ENCODE measurements at places on chromosomes 7 and 10.
A peak's percentile ranks its signal among the peaks of the same experiment; 100 is the strongest.

DNA sequence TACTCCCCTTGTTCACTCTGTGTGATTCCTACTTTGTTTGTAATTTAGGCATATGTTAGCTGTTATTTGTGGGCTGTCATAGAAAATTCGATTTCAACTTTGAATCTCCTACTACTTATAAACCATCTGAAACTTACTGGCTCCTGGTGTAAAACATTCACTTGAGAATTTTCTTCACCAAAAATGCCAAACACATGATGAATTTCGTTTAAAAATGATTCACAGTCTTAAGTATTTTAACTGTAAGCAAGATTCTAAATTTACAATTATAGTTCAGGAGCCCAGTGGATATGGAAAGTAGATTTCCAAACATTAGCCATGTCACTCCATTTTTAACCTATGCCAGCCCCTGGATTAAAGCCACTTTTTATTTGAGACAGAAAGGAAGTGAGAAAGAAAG is 3.1 kb downstream of the CPED1 start:
- DNase-seq, result peak; percentile 76

DNA sequence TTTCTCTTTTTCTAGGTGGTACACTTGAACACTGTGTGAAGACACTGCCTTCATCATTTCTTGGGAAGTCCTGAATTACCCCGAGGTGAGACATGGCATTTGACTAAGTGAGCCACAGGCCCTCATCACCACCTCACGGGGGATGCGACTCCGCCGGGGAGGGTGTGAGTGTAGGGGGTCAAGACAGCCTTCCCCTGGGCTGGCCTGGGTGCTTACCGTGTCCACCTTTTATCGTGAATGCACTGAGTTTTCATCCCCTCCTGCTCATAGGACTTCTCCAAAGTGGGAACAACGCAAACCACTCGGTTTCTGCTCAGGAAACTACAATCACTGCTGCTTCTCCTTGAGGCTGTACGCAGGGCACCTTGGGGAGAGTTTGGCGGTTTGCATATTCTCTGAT is 176.9 kb downstream of the SH2D4B start:
- no peak for DNase-seq

DNA sequence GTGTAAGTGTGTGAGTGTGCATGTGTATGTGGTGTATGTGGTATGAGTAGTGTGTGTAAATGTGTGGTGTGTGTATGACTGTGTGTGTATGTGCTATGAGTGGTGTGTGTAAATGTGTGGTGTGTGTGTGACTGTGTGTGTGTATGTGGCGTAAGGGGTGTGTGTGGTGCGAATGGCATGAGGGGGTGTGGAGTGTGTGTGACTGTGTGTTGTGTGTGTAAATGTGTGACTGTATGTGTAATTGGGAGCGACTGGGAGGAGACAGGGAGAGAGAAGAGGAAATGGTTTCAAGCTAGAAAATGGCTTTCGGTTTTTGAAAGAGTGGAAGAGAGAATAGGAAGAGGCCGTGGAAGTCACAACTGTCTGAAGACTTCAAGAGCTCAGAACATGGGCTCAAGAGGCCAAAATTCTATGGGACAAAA is 23.6 kb upstream of the GATAD1 start:
- DNase-seq, result no peak

GRCh38 chr10:89627830-89628229 is 17.2 kb downstream of the PANK1 start:
- DNase-seq, result no peak

GRCh38 chr10:111116211-111116610 is 39.4 kb downstream of the ADRA2A start:
- no peak for DNase-seq

DNA sequence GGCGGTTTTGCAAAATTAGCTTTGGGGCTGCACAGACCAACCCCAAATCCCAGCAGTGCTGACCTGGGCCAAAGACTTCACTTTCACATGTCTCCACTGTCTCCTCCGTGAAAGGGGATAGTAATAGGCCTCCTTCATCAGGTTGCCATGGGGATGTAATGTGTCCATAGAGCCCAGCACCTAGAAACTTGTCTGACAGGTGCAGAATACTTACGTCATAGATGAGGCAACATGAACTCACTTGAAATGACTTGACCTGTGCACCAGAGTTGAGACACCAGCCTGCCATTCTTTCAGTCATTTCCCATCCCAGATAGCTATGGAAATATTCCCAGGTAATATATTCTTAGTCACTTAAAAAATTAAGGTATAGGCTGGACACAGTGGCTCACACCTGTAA is 94.2 kb downstream of the INSYN2A start:
- no peak for DNase-seq

- no peak for DNase-seq
These were observed 44.7 kb downstream of the MXI1 start for GRCh38 chr10:110252151-110252550.

DNA sequence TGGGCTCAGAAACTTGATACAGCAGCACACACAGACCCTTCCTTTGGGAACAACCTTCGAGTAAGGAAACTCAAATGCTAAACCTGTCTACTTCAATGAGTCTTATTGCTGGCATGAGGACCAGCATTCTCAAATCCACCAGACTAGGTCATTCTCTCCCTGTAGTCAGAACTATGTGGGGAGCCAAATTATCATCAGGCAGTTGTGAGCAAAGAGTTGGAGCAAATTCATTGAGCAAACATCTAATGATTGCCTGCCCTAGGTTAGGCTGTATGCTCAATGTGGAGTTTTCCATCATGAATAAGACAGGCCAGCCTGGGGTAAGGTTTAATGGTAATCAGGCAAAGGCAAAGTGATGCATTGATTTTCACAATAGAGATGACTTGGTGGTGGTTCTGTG is 3.6 kb downstream of the EPDR1 start:
- no peak for DNase-seq

GRCh38 chr10:132533571-132534260 is 3.9 kb upstream of the INPP5A start:
- no peak for DNase-seq

DNA sequence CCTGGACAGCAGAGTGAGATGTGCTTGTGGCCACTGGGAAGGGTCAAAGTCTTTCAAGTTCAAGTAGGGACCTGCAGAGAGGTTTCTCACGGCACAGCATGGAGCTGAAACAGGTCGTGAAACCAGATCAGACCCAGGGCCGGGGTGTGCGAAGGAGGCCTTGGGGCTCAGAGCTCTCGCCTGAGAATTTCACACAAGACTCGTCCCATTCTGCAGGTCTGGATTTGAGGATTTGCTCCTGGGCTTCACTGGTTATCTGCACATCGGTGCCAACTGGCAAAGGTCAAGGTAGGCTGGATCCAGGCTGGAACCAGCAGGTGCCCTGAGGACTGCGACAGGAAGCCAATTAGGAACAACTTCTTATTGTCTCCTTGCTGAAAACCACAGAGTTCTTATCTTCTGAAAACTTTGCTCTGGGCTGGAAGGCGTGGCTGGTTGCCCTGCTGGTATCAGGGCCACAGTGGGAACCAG is 24.0 kb upstream of the GTF2I start:
- no peak for DNase-seq

GRCh38 chr10:110843031-110843430 is 28.7 kb upstream of the PDCD4 start:
- no peak for DNase-seq

DNA sequence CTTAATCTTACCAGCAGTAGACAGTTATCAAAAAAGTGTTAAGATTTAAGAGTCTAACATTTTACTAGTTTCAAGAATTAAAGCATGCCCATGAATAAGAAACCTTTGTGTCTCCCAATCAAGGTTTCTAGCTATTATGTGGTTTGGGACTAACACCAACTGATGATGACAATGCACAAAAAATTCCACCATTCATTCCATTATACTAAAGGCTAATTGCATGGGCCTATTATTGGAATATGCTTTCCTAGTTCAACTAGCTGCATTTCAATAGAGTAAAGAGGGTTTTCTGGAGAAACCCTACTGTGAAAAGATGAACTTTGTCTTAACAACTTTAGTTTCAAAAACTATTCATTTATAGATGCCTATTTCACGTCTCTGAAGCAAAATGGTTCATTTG is 44.6 kb downstream of the UBE2H start:
- DNase-seq, result peak; percentile 17

- DNase-seq, result no peak
These were observed 91.5 kb upstream of the CUX1 start for GRCh38 chr7:101725921-101726320.

- peak; percentile 60 for DNase-seq
These were observed 566 bp downstream of the ZNF789 start for GRCh38 chr7:99473315-99473596.

DNA sequence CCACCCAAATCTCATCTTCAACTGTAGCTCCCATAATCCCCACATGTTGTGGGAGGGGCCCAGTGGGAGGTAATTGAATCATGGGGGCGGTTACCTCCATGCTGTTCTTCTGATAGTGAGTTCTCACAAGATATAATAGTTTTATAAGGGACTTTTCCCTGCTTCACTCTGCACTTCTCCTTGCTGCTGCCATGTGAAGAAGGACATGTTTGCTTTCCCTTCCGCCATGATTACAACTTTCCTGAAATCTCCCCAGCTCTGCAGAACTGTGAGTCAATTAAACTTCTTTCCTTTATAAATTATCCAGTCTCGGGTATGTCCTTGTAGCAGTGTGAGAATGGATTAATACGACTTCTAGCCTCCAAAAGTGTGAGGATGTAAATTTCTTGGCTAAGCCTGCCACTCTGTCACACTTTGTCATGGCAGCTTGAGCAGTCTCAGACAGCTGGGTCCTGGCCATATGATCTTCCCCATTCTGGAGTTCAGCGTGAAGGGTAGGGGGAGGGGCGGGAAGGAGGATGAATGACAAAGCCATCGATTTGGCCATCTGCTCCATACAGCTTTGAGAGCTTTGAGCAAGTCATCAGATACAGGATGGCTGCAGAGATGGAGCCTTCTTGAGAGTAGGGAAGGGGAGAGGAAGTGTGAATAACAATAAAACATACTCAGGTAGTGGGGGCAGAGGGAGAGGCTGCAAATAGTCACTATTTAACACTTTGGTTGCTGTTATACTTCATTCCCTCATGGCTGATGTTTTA is 19.1 kb upstream of the INPP5F start:
- DNase-seq, result no peak

DNA sequence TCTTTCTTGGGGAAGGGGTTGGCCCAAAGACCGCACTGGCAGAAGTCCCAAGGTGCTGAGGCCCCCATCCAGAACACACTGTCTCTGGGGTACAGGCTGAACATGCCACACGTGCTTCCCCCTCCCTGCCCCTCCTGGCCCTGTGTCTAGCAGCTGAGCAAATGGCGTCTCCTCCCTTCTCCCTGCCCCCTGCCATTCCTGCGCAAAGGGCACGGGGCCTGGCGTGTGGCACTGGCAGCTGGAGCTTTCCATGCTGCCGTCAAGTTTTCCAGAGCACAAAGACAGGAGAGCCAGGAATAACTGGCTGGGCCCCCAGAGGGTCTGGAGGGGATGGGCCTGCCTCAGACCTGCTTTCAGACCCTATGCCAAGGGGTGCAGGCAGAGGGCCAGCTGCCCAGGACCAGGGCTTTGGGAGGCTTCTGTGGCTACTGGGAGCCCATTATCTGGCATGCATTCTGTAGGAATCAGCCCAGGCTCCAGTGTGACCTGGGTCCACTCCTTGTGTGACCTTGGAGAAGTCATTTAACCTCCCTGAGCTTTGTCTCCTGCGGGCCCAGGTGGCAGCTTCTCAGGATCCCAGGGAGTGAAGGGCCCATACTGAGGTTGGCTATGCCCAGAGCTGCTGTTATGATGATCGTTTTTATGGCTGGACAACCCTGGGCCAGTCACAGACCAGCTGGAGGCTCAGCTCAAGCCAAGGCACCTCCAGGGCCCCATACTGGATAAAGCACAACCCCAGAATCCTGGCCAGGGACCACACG is 710 bp upstream of the LDB3 start:
- no peak for DNase-seq

- DNase-seq, result no peak
These were observed 34.8 kb downstream of the CREB5 start for GRCh38 chr7:28447071-28447470.

- DNase-seq, result no peak
These were observed 23.8 kb downstream of the DIP2C start for GRCh38 chr10:665579-666091.

- no peak for DNase-seq
These were observed 162.8 kb downstream of the ELMO1 start for GRCh38 chr7:37285706-37286453.

- DNase-seq, result no peak
These were observed 99.4 kb upstream of the CTTNBP2 start for GRCh38 chr7:117972606-117973005.

DNA sequence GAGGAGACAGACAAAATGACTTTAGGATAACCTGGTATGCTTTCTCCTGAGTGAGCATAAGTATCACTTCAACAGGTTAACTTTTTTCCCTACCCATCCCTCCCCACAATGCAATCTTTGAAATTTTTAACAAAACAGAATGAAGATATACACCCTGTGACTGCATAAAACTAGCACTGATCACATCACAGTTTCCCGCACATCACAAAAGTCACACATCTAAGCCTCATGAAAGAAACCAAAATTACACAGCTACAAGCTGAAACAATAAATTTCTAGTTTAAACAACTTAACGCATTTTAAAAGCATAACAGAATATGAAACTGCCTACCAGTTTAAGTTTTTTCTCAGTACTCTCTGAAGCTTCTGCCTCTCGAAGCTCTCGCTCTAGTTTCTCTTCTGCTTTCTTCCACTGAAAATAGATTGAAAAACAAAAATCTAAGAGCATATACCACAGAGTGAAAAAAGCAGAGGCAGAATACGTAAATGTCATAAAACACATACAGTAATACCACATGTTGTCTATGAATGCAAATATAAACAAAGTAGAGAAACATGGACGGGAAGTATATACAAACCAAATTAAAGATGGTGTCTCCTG is 18.1 kb downstream of the NOC3L start:
- no peak for DNase-seq

DNA sequence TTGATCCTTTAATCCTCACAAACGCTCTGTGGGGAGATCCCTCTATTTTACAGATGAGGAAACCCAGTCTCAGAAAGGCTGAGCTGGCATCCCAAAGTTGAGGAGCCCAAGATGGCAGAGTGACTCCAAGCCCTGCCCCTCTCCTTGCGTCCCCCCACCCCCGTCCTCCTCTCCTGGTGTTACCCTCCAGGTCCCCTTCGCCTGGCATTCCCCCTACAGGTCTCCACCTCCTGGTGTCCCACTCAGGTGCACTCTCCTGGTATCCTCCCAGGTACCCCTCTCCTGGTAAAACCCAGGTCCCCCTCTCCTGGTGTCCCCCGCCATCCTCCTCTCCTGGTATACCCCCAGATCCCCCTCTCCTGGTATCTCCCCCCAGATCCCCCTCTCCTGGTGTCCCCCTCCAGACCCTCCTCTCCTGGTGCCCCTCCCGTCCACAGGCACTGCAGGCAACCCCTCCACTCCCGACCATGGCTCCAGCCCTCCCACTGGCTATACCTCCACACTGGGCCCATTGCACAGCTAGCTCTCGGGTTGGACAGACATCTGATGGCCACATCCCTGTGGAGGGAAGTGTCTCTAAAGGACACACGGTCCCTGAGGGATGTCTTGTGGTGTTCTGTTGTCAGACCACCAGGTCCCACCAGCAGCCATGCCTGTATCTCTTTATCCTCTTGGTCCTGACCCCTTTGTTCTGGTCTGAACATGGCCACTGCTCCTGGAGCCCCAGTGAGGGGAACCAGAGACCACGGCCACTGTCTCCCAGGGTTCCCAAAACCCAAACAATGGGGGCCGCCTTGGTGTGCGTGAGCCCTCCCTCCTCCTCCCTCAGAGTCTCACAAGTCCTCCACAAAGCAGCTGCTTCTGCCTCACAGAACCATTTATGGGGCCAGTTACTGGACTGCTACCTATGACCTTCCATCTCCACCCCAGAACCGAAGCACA is 37.2 kb downstream of the CALML3 start:
- DNase-seq, result no peak

GRCh38 chr7:51268859-51269258 is 47.8 kb downstream of the COBL start:
- no peak for DNase-seq
